Heart right ventricle (tissue), 16 donors: ENCODE measurements at places on chromosomes 7 and 10. TPM values are rescaled to one million over a fixed set of nuclear protein-coding genes. Genes with fewer than 3 reads are reported as not detected.

DNA sequence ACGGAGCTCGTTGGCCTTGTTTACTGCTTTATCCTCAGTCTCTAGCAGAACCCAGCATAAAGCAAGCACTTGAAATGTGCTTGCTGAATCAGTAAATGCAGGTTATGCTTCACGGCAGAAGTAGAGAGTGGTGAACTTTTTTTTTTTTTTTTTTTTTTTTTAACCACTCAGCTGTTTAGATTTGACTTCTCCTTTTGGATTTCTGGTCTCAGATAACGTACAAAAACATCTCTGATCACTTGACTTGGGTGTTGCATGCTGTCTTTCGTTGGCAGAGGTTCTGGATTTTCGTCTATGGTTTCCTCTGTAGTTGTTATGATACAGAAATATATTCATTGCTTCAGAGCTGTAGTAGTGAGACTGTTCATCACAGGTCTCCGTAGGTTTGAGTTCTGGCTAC is 242.5 kb upstream of the HABP2 start:
- no peak for DNase-seq

DNA sequence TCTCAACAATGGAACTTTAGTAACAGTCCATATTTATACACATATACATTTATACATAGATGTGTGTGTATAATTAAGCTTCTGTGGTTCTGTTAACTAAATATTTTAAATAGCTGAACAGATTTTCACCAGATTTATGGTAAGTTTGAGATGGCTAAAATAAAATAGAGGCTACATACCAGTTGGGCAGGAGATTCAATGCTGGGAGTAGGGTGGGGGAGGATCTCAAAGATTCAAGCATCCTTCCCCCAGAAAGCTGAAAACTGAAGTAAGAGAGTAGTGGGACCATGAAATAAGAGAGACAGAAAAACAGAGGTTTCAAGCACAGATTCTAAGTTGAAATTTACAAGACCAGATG is 14.0 kb downstream of the LRRC17 start:
- DNase-seq, result no peak

The PIP gene
- not detected for total RNA-seq

- DNase-seq, result no peak
Measured at GRCh38 chr10:34730726-34731125, 84.4 kb downstream of the PARD3 start.

The ZNF33A gene
- total RNA-seq, result 19.9 TPM

GRCh38 chr7:148434181-148434757 is 156.3 kb upstream of the C7orf33 start:
- no peak for DNase-seq

DNA sequence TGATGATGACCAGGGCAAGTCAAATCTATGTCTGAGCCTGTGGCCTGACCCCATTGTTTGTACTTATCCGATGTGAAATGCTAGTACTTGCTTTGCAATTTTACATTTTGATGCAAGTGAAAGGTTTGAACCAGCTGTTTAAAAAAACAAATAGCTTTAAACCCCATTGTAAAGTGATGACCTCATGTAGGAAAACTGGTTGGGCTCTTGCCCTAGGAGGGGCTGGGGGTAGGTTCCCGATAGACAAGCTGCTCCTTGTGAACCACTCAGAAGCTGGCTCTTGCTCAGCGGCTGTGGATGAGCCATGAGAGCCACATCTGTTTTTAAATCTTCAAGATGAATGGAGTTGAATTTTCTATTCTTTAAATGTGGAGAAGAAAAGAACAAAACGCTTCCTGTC is 185.3 kb downstream of the WDR11 start:
- no peak for DNase-seq

DNA sequence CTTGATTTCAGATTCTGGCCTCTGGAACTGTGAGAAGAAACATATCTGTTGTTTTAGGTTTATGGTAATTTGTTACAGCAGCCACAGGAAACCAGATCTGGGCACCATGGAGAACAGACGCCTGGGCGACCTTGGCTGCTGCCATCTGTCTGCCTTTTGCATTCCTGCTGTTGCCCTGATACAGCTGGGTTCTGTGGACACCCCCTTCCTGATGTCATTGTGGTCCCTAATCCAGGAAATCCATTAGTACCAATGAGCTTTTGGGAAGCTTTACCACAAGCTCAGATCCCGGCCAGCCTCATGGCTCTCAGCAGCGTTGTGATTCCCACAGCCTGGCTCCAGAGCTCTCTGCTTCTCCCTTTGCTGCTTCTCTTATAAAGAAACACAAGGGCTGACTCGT is 174.2 kb upstream of the NPS start:
- DNase-seq, result no peak

GRCh38 chr10:103540722-103541121 is 47.2 kb downstream of the NEURL1 start:
- DNase-seq, result no peak

GRCh38 chr7:157267516-157267915 is 69.3 kb upstream of the DNAJB6 start:
- DNase-seq, result no peak

The GRID1 gene
- total RNA-seq, result 1.4 TPM

The HOGA1 gene
- 17.8 TPM for total RNA-seq

GRCh38 chr10:78115135-78115853 is 81.6 kb downstream of the RPS24 start:
- no peak for DNase-seq

- DNase-seq, result no peak
Measured at GRCh38 chr7:4097001-4097609, 585.0 kb upstream of the FOXK1 start.

DNA sequence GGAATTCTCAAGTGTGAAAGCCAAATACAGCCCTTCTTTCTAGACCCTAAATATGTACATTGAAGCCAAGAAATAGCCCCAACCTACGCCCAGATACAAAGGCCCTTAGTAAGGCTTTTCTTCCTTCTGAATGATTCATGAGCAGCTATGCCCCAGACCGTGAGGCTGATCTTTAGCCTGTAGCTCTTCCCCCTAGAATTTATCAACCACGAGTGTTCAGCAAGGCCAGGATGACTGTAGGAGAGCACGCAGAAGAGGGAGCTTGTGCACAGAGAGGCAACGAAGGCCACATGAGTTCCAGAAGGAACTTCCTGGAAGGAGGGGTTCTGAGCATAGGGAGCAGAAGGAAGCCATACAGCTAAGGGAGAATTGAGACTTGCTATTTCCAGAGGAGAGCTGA is 53.0 kb upstream of the HABP2 start:
- DNase-seq, result no peak

The DNA2 gene
- 4.4 TPM for total RNA-seq

GRCh38 chr10:1488970-1489548 is 248.3 kb downstream of the ADARB2 start:
- no peak for DNase-seq

GRCh38 chr7:47456210-47456955 is 125.5 kb downstream of the TNS3 start:
- DNase-seq, result no peak

The ODAD2 gene
- total RNA-seq, result 0.41 TPM

GRCh38 chr7:147193476-147193875 is 1076.9 kb downstream of the CNTNAP2 start:
- no peak for DNase-seq

- DNase-seq, result no peak
Measured at GRCh38 chr10:22222236-22223190, 4.7 kb upstream of the EBLN1 start.

DNA sequence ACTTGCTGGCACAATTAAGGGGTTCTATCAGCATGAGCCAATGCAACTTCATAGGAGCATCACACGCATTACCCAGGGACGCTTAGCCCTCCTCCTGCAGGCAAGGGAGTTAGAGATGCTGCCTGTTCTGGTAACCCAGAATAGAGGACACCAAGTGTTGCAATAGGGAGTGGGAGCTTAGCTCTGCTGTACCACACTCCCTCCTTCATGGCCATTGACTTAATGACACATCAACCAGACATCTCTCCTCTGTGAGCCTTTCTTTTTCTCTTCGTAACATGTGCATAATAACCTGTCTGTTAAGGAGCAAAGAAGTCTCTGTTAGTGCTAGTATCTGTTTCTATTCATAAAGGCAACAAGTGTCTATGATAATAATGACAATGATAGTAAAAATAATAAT is 282.4 kb downstream of the SORCS3 start:
- DNase-seq, result no peak

GRCh38 chr7:107043491-107043890 is 1.0 kb upstream of the PRKAR2B start:
- no peak for DNase-seq

The TCAF2 gene
- 2.7 TPM for total RNA-seq

DNA sequence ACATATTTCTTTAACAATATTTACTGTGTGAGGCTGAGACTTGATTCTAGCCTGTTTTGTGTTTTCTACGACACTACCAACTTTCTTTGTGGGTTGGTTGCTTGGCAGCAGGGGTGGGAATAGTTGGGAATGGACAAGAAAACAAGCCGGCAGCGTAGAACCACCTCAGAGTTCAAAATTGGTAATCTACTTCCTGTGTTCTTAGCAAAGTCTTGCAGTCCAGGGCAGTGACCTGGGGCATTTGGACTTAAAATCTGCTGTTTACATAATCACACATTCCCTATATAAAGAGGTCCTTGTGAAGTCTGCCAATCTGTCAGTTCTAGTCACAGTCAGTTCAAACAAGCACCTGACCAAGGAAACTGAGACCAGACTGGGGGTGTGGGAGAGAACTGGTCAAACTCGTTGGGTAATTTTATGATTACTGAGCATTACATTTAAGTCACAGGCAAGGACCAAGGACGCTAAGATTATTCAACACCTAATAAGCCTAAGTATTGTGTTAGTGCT is 167.9 kb downstream of the CPEB3 start:
- no peak for DNase-seq

The ITGA8 gene
- 1.4 TPM for total RNA-seq

DNA sequence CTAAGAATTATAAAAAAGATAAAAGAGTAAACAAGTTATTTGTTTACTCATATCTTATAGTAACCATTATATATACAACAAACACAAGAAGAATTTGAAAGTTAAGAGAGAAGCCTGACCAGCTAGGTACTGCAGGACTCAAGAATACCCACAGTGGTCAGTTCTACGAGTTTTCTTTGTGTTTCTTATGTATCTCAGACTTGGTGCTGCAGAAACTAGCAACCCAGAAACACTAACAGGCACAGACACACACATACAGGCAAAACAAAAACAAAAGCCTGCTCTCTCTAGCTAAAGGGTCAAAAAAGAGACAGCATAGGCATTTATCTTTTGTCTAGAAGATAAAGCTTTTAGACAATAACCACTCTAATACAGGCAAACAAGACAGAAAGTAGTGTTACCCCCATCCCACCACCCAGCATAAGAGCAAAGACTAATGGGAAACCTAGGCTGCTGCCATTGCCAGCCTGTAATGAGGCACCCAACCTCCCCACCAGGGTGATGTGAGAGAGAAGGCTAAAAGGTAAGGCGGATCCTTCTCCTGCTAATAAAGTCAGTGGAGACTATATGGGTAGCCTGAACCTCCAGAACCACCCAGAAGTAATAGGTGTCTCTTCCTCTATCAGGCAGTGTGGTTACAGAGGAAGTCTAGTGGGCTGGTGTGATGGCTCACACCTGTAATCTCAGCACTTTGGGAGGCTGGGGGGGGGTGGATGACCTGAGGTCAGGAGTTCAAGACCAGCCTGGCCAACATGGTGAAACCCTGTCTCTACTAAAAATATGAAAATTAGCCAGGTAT is 113.9 kb downstream of the DNAJC1 start:
- no peak for DNase-seq

The FAM221A gene
- 4.9 TPM for total RNA-seq

GRCh38 chr10:48399056-48399541 is 92.6 kb downstream of the MAPK8 start:
- no peak for DNase-seq

GRCh38 chr10:21953585-21954057 is 49.9 kb downstream of the DNAJC1 start:
- no peak for DNase-seq

GRCh38 chr7:66950763-66951162 is 29.7 kb downstream of the TMEM248 start:
- no peak for DNase-seq

DNA sequence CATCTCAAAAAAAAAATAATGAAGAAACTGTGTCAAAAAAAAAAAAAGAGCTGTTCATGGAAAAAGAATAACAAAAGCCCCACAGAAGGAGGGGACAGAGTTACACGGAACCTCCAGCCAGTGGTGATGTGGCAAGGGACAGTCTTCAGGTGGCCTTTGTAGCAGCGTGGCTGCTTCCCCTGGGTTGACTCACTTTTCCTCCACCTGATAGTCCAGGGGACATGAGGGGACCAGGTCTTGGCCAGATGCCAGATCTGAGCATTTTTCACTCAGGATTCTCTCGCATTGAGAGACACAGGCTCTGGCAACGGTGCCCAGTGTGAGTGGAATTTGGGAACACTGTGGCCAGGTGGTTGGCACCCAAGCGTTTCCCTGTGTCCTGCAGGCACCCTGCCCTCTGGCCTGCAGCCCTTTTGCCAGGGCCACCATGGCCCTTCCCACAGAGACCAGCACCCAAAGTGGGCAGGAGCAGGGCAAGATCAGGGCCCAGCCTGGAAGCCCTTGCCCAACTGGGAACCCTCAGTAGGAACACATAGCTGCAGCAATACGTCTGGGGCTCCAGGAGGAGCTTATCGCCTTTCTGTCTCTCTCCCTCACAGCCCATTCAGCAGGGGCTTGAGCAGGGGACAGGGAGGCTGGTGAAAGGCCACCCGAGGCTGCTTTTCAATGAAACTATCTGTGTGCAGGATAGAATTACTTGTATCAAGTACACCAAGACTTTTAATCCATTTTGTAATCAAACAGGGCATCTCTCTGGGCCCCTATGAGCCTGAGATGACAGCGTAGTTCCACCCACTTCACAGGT is 159.1 kb downstream of the UBE2H start:
- DNase-seq, result no peak

The DOCK1 gene
- total RNA-seq, result 18.5 TPM

GRCh38 chr7:30851651-30852307 is 59.9 kb upstream of the AQP1 start:
- no peak for DNase-seq

DNA sequence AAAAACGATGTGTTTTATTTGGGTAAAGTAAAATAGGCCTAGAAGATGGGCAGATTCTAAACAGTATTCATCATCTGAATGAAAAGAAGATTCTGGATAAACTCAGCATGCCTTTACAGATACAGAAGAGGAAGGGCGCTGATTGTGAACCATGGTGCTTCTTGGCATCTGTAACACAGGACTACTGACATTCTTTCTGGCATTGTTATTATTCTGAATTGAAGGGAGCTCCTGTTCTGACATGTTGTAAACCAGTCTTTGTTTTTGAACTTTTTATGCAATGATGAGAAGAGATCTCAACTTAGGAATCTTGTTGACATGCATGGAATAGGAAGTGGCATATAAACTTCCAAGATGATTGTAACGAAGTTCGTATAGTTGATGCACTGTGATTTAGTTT is 13.5 kb downstream of the RPA3 start:
- no peak for DNase-seq

The SPDYE9 gene
- total RNA-seq, result not detected

The TAS2R39 gene
- total RNA-seq, result not detected

The DYDC1 gene
- not detected for total RNA-seq

The C10orf67 gene
- total RNA-seq, result 0.56 TPM

- no peak for DNase-seq
Measured at GRCh38 chr10:100874702-100875483, 37.9 kb upstream of the SLF2 start.
